Activated T-cell treated with anti-CD3 and anti-CD28 coated beads for 48 hours (primary cell): ENCODE measurements at places on chromosomes 4 and X.

GRCh38 chrX:153632595-153632946 lies 14.4 kb upstream of the DUSP9 start:
- DNase-seq: no peak

DNA sequence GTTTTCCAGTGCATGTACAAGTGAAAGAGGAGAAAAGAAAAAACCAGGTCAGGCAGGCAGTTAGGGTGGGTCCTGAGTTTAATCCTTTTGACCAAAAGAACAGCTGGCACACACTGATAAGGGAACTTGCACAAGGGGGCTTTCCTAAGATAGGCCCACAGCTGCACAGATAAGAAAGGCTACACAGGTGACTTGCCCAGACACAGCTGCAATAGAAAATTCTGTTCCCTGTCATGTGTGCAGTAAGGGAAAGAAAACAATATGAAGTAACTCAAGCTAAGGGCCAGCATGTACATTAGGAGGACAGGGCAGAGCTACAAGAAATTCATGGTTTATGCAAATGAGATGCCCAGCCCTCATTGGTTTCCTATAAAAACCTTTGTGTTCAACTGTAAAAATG lies 32.9 kb downstream of the LUZP4 start:
- DNase-seq: no peak

- DNase-seq: no peak
These were observed 238.8 kb downstream of the LDB2 start for GRCh38 chr4:16659694-16660093.

GRCh38 chrX:20461576-20461975 lies 194.9 kb upstream of the RPS6KA3 start:
- no peak for DNase-seq

DNA sequence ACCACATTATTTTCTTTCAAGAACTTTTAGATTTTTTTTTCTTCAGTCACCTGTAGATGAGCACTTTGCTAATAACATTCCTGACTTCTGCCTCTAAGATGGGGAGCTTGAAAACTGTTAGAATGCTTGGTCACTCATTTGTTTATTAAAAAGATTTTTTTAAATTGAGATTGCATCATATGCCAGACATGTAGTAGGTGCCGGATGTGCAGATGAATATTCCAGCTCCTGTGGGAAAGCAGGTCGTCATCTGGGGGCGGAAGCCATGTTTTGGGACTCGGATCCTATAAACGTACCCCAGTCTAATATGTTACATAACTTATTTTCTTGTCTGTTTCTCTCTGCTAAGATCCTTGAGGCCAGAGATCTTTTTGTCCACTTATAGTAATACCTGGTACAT lies 236.8 kb downstream of the ARHGAP10 start:
- no peak for DNase-seq

GRCh38 chr4:101846550-101846949 lies 56.0 kb downstream of the BANK1 start:
- DNase-seq: no peak

DNA sequence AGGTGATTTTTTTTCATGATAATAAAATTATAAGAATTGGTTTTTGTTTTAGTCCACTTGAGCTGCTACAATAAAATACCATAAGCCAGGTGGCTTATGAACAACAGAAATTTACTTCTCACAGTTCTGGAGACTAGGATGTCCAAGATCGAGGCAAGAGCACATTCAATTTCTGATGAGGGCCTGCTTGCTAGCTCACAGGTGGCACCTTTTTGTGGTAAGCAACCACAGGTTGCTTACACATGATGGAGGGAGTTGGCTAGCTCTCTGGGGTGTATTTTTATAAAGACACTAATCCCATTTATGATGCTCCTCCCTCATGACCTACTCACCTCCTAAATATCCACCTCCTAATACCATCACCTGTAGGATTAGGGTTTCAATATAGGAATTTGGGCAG lies 1248.5 kb upstream of the TENM3 start:
- DNase-seq: no peak

DNA sequence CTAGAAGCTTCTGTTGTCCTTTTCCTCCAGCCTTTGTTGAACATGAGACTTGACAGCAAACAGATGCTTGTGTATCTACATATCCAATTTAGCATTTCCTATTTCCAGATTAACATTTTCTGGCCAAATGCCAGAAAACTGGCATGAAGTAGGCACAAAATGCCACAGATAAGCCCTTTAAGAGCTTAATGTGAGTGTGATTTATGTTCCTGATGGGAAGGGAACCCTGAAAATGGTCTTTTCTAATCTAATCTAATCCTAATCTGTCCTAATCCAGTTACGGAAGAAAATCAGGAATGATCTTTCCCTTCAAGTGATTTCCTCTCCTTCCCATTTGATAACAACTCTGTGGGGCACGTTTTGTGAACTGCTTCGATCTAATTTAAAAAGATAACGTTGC lies 133.0 kb upstream of the C1QTNF7 start:
- DNase-seq: no peak

DNA sequence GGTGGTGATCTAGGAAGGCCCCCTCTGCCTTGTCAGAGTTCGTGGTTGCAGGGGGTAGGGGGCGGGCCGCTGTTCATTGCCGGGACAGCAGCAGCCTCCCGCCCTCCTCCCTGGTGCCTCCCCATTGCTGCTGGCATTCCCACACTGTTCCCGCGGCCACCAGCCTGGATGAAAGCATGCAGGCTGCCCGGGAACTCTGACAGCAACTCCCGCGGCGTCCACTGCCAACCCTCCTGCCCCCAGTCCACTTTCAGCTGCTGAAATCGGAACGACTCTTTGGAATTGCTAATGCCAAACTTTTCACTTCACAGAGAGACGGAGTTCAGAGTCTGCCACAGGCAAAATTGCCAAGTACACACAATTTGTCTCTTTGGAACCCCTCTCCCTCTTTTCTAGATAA lies 121.9 kb downstream of the BEND2 start:
- DNase-seq: no peak
